Mesenteric fat pad (tissue), 1 donor: ENCODE measurements at places on chromosomes 7 and 10. TPM values are rescaled to one million over a fixed set of nuclear protein-coding genes. Genes with fewer than 3 reads are reported as not detected.

DNA sequence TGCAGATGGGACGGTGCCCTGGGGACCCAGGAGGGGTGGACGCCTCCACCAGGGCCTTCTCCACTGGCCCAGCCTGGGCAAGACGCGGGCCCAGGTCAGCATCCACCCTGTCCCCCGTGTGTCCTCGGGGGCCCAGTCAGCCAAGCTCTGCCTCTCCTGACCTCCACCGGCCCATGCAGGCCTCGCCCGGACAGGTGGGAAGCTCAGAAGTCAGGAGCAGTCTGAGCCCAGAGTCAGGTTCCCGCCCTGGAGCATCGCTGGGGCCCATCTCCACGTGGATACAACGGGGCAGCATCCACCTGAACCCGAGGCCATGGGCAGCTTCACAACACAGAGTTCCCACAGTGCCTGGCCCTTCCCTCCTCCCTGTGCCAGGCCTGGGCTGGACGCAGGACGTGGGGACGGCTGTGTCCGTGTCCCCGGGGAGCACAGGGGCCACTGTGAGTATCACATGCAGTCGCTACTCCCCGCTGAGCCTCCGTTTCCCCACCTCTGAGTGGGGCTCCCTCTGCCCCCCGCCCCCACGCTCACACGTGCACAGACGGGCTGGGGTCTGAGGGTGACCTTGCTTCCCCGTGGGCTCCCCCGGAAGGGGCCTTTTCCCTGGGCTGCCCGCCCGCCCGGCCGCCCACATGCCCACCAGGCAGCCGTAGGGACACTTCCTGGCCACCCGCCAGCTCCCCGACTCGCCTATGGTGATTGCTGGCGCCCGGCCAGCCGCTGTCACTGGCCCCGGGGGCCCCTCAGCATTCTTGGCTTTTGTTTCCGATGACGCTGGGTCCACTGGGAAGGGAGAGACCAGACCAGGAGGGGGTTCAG lies 64.3 kb downstream of the PDGFA start:
- DNase-seq: no peak

DNA sequence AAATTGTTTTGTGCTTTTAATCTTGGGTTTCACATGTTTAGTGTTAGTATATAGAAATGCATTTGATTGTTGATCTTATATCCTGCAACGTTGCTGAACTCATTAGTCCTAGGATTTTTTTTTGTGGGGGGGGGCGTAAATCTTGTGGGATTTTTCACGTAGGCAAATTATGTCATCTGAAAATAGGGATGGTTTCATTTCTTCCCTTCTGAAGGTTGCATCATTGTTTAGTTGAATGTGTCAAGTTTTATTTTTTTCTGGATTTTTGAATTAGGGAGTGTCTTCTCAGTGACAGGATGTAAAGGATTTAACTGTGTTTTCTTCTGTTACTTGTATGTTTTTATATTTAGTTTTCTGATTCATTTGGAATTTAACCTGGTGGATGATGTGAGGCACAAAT lies 26.7 kb downstream of the MKLN1 start:
- DNase-seq: no peak

DNA sequence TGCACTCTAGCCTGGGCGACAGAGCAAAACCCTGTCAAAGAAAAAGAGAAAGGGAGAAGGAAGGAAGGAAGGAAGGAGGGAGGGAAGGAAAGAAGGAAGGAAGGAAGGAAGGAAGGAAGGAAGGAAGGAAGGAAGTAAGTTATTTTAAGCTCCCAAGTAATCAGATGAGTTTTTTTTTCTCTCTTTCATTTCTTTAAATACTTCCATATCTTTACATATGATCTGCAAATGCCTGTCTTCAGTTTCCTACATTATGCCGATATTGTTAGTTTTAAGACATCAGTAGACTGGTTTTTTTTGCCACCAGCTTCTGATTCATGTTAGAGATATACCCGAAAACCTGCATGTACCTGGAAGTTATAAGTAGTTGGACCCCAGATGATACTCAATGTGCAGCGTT lies 172.6 kb upstream of the FZD1 start:
- no peak for DNase-seq

- no peak for DNase-seq
Measured at GRCh38 chr7:157795199-157795598, 458.4 kb downstream of the DNAJB6 start.

DNA sequence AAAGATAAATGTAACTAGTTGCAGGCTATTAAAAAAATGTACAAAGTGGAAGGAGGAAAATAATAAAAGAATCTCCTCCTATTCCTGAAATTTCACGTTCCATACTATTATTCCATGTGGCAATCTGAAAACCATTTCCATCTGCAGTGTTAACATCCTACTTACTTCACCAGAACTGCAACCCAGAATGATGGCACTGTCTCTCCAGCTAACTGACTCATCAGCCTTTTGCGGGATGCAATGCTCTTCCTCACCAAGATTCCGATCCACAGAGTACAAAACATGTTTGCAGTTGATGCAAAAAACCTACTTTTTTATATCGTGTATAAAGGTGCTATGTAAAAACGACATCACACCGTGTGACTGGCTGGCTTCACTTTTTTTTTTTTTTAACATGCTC lies 50.8 kb downstream of the ESYT2 start:
- DNase-seq: no peak

DNA sequence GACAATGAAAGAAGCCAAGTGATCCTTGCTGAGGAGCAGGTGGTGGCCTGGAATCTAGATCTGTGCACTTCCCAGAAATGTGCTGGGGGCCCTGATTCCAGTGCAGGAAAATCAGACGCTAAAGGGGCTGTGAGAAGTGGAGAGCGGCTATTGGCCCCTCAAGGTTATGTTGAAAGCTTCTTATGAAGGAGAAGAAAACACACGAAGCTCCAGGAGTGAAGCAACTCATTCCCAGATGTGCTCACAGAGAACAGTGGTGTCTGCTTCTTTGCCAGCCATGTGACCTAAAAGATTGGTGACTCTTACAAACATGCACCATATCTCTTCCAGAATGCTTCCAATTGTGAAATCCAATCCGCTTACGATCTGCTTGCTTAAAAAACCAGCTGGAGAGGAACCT lies 679.3 kb upstream of the IGFBP3 start:
- DNase-seq: no peak

DNA sequence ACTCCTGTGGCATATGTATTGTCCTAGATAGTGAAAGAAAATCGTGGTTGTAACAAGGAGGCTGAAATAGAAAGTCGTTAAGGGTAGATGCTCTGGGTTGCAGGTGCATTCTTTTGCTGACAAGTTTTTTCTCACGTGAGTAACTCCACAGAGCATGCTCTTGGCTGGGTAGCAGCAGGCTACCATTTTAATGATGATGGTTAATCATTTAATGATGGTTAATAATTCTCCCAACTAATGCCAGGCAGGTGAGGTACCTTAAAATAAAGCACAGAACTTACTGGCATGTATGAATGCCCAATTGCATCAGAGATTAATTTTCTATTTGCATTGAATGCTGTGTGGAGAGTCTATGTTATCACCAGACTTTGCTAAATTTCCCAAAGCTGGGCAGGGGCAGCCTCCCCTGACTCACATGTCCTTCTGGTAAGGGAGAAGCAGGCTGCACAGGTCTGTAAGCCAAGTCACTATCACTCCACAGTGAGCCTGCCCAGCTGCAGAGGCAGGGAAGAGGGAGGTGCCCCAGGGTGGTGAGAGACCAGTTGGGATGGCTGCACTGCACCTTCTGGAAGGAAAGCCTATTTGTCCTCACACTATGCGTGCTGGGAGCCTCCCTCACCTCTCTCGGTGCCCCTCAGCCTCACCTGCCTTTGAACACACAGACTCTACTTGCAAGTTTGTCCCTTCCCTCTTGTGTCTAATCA lies 287.0 kb upstream of the IGFBP3 start:
- DNase-seq: no peak

- no peak for DNase-seq
Measured at GRCh38 chr10:122499012-122499411, 37.7 kb downstream of the HTRA1 start.

- DNase-seq: no peak
Measured at GRCh38 chr7:117592011-117592635, 112.3 kb downstream of the CFTR start.

- DNase-seq: no peak
Measured at GRCh38 chr7:114574384-114574783, 159.8 kb downstream of the FOXP2 start.

GRCh38 chr10:77564731-77565589 lies 72.6 kb downstream of the KCNMA1 start:
- DNase-seq: no peak

GRCh38 chr7:92832534-92833023 lies 3.8 kb downstream of the CDK6 start:
- DNase-seq: no peak

- DNase-seq: no peak
Measured at GRCh38 chr10:32273336-32273735, 73.6 kb downstream of the EPC1 start.

GRCh38 chr10:106182542-106182941 lies 982.0 kb downstream of the SORCS1 start:
- DNase-seq: no peak

GRCh38 chr10:128922172-128922571 lies 544.9 kb upstream of the MGMT start:
- DNase-seq: no peak

- no peak for DNase-seq
Measured at GRCh38 chr10:70482982-70483760, 4.6 kb downstream of the PALD1 start.

GRCh38 chr10:5038733-5039132 lies 35.1 kb upstream of the AKR1C2 start:
- no peak for DNase-seq

DNA sequence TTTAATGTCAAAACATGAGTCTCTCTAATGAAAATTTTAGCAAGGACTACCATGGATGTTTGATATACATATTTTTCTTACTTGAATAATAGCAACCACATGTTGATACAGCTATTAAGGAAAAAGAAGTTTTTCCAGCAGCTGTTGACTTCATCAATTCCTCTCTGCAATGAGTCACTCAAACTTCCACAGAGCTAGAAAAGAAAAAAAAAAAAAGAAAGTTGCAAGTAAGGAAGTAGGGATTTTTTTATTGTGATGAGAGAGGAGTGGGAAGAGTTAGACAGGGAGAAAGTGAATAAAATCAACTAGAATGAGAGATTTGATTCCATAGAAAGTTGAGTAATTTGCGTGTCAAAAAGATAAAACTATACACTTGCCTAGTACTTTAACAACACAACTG lies 46.2 kb downstream of the CAV1 start:
- DNase-seq: no peak

- peak; percentile 59 for DNase-seq
Measured at GRCh38 chr7:132386201-132386681, 190.0 kb downstream of the PLXNA4 start.

- DNase-seq: no peak
Measured at GRCh38 chr7:151342102-151342646, 562 bp downstream of the NUB1 start.

DNA sequence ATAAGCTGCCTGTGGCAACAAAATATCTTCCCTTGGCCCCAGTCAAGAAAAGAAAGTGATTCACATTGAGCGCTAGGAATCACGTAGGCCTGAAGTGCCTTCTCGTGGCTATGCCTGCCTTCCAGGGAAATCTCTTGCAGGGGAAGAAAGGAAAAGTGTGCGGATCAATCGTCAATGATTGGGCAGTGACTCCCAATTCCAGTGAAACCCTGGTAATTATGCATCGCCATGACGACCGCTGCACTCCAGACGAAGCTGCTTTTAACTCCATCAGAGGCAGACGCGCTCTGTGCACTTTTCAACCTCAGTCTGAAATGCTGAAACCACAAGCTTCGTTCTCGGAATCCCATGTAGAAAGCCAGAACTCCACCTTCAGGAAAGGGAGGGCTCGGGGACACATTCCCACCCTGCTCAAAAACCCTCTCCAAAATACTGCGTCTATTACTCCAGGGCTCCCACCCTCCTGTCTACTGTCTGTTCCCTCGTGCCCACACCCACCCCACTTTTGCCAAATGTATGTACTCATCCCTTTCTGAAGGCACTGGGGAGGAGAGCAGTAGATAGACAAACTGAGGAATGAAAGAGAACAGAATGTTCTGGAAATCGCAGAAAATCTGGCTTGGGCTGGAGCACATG lies 24.2 kb upstream of the PRKAG2 start:
- no peak for DNase-seq

- no peak for DNase-seq
Measured at GRCh38 chr10:77737608-77738007, 100.0 kb upstream of the KCNMA1 start.

DNA sequence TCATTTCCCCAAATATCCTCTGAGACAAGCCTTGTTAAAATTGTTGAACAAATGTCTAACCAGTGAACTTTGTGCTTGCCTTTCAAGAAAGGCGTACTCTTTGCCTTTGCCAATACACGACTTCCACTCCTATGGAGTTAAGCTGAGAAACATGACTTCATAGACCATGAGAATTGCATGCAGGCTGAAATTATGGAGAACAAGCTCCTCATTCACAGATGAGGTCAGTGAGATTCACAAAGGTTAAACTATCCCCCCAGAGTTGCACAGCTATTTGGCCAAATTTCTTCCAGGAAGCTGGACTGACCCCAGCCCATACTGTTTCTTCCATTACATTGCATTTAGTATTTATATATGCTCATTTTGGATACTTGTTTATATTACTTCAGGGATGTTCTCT lies 221.4 kb upstream of the SEMA3C start:
- no peak for DNase-seq

DNA sequence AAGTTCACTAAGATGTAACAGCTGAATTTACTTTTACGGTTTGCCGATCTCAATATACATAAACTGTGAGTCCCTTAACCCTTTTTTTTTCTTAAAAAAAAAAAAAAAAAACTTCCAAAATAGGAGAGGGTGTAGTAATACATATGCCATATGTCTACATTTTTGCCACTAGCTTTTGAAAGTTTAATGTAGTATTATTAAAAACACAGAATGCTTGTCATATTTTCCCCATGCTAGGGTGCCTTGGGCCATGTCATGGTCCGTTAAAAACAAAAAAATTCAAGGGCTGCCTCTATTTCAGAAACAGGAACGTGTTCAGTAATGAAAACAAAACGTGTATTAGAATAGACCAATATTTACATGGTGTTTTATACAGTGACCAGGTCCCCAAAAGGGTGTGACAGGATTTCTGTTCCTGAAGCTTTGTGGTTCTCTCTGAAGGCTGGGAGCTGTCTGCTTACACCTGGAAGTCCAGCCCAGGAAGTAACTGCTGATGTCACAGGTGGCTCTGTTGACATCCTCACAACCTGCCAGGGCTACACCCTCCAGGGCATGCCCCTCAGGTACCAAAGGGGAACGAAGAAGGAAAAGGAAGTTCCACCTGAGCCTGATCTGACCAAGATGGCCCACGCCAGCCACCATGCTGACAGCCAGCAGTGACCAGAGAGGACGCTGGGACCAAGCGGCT lies 79.0 kb downstream of the COBL start:
- DNase-seq: peak; percentile 81

GRCh38 chr7:31126976-31127375 lies 74.9 kb downstream of the ADCYAP1R1 start:
- DNase-seq: no peak

- DNase-seq: no peak
Measured at GRCh38 chr10:71388171-71388570, 8.5 kb upstream of the CDH23 start.

Gene TBXAS1
- total RNA-seq: 35.2 TPM

Gene PARD3
- 27.7 TPM for total RNA-seq

Gene CCDC3
- total RNA-seq: 122 TPM

Gene SSC4D
- 3.7 TPM for total RNA-seq

Gene MMD2
- total RNA-seq: not detected

Gene FRMPD2
- not detected for total RNA-seq

Gene KIF11
- 0.29 TPM for total RNA-seq

Gene TMEM213
- not detected for total RNA-seq

Gene UTF1
- total RNA-seq: not detected

Gene MRC1
- total RNA-seq: 267 TPM

Gene SPDYE9
- total RNA-seq: not detected

Gene LRRC17
- total RNA-seq: 1.2 TPM

Gene UPK3BL2
- total RNA-seq: 9.9 TPM

Gene GPR22
- not detected for total RNA-seq
